ENCODE measurements at places on chromosomes 11 and 22. TPM values are rescaled to one million over a fixed set of nuclear protein-coding genes. Genes with fewer than 3 reads are reported as not detected.

- DNase-seq: no peak
- H3K36me3 ChIP-seq: no peaks in the 10 kb centered on the region
- H3K4me1 ChIP-seq: no peaks in the 10 kb centered on the region
- no peak overlapping the region for H3K27ac ChIP-seq
- H3K27me3 ChIP-seq: no peaks in the 10 kb centered on the region
These were observed 489.5 kb downstream of the BUD13 start for GRCh38 chr11:116283300-116283699.

GRCh38 chr11:119584193-119585042, 144.6 kb downstream of the NECTIN1 start:
- H3K36me3 ChIP-seq: no peaks in the 10 kb centered on the region
- peaks cover 21% of the 10 kb centered on the region for H3K27me3 ChIP-seq
- H3K4me1 ChIP-seq: no peaks in the 10 kb centered on the region
- H3K27ac ChIP-seq: no peak overlapping the region
- peak overlapping the region; percentile 72 for H3K4me3 ChIP-seq

DNA sequence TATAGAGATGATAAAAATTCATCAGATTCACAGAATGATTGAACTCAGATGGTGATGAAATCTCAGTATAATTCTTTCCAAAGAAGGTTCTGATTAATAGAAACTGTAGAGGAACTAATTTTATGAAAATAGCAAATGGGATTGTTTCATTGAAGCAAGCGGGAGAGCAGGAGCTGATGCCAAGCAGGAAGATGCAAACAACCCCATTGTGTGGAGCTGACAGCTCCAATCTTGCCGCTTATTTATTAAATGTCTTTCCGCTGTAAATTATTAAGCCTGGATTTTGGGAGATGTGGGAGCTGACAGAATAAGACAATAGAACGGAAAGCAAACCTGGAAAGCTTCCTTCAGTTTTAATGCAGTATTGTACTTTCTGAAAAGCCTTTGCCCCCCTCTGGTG, 6.0 kb upstream of the TMEM218 start:
- H3K27ac ChIP-seq: no peak overlapping the region
- no peaks in the 10 kb centered on the region for H3K4me1 ChIP-seq
- DNase-seq: no peak
- H3K4me3 ChIP-seq: no peak overlapping the region

DNA sequence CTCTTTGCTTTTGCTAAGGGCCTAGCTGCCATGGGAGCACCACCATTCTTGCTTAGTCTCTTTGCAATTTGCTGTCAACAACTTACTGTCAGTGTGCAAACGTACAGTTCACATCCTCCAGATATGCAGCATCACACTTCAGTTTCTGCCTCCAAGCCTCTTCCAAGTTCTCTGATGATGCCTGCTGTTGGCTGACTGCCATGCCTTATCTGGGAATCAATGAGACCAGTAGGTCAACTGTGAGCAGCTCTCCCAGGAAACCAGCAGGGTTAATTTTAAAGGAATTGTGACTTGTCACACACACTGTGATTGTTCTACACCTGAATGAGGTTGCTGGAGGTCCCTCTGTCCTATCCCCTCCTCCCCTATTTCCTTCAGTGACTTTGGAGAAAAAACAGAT, 56.0 kb downstream of the COPB1 start:
- DNase-seq: peak; percentile 33
- peaks cover 7% of the 10 kb centered on the region for H3K36me3 ChIP-seq

DNA sequence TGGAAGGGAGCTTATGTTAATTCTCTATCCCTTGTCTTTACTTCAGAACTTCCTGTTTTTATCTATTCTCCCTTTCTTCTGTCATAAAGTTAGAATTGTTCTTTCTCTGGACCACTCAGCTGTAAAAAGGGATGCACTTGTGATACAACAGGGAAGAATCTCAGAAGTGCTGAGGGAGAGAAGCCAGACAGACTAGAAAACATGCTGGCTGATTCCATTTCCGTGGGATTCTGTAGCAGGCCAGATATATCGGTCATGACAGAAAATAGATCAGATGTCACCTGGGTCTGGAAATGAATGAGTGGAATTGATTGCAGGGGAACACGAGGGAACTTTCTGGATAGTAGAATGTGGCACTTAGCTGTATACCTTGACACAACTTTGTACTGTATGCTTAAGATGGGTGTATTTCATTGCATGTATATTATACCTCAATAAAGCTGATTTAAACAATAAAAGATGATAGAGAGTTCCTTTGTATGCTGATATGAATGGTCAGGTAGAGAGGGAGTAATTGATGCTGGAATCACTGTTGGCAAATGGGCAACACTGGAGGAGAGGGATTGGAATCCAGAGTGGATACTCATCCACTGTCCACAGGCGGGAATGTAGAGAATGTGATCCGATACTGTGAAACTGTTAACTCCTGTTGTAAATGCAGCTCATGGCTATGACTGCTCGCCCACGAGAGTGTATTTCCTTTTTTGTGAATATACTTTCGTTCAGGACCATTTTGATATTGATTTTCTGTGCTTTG, 59.6 kb downstream of the ATXN10 start:
- H3K4me1 ChIP-seq: peaks cover 19% of the 10 kb centered on the region
- peaks cover 25% of the 10 kb centered on the region for H3K36me3 ChIP-seq
- H3K27me3 ChIP-seq: no peaks in the 10 kb centered on the region

MRGPRD gene
- total RNA-seq: not detected

Data from MCF 10A (cell line).